ENCODE measurements at places on chromosomes 16 and 17.

DNA sequence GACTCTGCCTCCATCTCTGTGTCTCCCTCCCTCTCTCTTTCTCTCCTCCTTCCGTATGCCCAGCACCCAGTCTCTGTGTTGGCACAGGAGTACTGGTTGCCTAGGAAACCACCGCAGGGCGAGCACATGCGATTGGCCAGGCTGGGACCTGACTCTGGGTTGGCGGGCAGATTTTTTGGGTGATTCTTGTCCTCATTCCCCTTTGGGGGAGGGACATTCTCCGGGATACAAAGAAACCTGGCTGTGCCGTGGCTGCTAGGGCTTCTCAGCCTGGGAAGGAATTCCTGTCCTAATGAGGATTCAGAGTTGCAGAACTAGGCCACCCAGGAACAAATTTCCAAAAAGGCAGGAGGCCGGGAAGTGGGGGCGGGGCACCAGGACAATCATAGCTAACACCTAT, 168.9 kb downstream of the SHISA9 start:
- DNase-seq: no peak

GRCh38 chr17:12089809-12090384, 69.2 kb downstream of the MAP2K4 start:
- DNase-seq: no peak

DNA sequence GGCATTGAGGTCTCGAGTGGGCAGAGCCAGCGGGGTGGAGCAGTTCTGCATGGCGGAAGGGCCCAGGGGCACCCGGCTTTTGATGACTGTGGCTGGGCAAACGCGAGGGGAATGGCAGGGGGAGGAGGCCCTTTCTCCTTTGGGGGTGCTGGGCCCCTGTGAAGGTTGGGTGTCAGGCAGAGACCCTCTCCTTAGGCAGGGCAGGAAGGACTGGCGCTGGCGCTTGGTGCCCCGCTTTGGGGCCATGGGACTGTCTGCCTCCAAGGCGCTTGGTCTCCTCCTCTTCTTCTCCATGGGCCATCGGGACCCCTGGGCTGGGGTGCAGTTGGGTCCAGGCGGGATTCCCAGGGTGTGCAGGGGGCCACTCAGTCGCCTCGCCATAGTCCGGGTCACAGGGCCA, 12.8 kb upstream of the GFAP start:
- DNase-seq: no peak

DNA sequence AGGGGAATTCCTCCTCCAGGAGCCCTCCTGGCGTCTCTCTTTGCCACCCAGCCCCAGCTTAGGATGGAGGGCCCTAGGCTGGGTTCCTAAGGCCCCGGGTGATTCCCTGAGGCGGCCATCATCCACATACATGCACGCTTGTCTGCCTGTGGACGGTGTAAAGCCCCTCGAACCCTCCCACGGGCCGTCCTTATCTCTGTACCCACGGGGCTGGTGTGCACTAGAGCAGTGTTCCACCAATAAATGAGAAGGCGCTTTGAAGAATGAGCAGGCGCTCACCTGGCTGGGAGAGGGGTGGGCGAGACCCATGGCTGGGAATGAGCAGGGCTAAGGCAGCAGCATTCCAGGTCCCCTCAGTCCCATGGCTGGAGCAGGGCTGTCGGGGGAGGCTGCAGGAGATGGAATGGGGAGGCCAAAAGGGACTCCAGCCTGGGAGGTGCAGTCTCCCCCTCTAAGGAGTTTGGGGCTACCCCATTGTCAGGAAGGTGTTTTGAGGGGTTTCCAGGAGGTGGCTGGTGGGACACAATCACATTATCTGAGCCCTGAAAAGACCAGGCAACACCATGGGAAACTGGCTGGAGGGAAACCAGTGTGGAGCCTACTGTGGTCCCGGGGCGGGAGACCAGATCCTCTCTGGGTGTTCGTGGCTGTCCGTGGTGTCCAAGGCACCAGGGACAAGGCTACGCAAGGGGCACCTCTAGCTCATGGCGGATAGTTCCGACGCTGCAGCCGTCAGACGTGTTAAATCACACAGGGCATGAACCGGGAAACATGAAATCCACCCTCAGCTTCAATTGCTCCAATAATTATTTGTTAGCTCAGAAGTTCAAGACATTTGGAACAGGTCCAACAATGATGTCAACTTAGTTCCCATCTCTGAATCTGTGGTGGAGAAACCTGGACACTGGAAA, 87.5 kb upstream of the DNAH17 start:
- DNase-seq: no peak

GRCh38 chr17:13562271-13562800, 39.4 kb downstream of the HS3ST3A1 start:
- no peak for DNase-seq

DNA sequence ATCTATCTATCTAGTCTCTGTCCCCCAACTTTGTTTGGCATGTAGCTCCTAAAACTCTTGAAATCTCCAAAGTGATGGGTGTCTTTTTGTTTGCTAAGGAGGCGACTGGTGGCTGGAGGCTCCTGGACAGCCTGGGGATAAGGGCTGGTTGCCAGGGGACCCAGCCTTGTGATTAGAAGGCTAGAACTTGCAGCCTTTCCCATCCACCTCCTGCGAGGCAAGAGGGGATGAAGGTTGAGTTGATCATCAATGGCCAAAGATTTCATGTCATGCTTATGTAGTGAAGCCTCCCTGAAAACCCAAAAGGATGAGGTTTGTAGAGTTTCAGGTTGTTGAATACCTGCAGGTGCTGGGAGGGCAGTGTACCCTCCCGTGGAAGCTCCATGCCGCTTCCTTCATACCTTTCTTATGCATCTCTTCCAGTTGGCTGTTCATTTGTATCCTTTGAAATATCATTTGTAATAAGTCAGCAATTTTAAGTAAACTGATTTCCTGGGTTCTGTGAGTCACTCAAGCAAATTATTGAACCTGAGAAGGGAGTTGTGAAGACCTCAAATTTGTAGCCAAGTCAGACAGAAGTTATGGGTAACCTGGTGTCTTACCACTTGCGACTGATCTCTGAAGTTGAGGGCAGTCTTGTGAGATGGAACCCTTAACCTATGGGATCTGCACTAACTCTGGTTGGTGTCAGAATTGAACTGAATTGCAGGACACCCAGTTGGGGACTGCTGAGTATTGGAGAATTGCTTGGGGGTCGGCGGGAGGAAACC, 202.4 kb downstream of the SEC14L1 start:
- DNase-seq: peak; percentile 1

DNA sequence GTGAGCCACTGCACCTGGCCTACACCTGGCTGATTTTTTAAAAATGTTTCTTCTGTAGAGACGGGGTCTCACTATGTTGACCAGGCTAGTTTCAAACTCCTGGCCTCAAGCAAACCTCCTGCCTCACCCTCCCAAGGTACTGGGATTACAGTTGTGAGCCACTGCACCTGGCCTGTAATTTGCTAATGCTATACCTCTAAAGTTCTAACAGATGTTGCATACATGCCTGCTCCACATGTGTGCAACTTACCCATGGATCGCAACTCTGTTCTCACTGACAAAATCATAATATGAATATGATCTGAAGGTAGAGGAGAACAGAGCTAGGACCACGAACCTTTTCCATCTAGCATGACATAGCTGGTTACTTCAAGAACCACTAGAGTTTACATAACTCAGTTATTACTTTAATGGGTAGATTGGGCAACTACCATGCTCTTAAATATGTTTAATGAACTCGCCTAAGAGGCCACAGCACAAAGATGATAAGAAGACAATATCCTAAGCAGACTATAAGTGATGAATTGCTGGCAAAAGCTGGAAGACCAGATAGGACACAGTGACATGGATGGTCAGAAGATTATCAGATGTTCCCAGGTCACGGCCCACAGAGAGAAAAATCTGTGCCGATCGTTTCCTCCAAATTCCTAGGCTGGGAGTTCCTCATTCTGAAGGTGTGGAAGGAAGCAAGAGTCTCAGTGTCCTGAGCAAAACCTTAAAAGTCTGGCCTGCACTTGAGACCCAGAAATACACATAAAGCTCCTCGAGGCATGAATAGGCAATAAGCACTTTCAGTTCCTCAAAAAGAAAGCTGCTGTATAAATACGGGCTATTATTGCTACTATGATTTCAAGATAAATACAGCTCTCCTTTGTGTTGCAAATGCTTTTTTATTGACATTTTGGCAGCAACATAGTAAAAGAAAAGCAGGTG, 53.6 kb upstream of the ICAM2 start:
- no peak for DNase-seq

GRCh38 chr16:11011326-11011725, 67.0 kb downstream of the CLEC16A start:
- no peak for DNase-seq

DNA sequence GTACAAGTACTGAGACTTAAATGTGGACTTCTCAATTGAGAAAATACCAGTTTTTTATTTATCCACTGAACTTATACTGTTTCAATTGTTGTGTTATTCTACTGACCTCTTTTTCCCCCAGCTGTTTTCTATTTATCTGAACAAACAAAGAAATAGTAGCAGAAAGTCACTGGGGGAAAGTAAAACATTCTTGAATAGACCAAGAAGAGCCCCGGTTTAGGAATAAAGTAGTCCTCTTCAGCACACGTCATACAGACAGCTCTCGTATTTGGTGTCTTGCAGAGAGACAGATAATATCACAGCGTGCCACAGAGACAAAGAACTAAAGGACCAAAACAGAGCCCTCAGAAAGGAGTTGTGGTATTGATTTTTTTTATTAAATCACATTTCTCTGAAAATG, 1159.1 kb upstream of the CDH8 start:
- no peak for DNase-seq

GRCh38 chr16:53103811-53104210, 49.0 kb downstream of the CHD9 start:
- no peak for DNase-seq

DNA sequence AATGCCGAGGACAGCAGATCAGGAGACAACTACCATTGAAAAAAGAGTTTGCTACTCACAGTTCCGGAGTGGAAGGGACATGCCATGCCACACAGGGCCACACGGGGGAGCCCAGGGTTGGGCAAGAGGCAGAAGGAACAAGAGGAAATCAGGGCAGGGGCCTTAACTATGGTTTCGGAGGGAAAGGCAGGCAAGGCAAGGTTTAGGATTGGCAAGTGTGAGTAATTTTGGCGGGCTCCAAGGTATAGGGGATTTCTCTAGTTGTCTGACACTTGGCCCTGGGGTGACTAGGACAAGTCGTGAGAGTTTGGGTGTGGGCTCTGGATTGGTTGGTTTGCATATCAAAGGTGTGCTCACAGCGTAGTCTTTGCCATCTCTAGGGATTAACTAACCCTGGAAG, 27.0 kb upstream of the NTN1 start:
- DNase-seq: peak; percentile 82

DNA sequence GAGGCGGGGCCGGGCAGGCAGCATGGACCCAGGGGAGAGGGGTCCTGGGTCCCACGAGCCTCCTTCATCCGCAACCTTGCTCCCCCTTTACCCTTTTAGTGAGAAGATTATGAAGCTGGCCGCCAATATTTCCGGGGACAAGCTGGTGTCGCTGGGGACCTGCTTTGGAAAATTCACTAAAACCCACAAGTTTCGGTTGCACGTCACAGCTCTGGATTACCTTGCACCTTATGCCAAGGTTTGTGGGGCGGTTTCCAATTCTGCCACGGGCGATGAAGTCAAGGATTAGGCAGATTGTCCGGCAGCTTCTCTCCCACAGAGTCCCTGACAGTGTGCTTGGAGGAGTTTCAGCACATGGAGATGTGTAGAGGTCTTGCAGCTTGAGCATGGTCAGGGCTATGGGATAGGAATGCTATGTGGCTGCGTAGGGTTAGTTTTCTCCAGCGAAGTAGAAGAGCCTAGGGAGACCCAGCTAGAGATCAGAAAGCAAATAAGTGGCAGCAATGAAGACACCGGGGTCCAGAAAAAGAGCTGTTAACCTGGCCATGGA, 598 bp downstream of the NIP7 start:
- no peak for DNase-seq

- no peak for DNase-seq
Observed at GRCh38 chr16:26901196-26901861, 165.4 kb upstream of the C16orf82 start.

DNA sequence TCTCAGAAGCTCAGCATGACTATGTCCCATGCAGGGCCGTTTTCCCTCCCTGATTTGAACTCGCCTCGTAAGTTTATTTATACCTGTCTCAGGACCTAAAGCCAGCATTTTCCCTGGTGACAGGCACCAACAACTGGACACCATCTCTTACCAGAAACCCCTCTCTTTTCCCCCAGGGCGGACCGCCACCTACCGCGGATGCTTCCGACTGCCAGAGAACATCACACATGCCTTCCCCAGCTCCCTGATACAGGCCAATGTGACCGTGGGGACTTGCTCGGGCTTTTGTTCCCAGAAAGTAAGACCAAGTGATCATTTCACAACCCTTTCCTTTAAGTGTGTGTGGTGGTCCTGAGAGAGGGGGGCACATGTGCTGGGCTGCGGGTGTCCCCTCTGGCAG, 24.7 kb downstream of the WSCD1 start:
- DNase-seq: no peak

DNA sequence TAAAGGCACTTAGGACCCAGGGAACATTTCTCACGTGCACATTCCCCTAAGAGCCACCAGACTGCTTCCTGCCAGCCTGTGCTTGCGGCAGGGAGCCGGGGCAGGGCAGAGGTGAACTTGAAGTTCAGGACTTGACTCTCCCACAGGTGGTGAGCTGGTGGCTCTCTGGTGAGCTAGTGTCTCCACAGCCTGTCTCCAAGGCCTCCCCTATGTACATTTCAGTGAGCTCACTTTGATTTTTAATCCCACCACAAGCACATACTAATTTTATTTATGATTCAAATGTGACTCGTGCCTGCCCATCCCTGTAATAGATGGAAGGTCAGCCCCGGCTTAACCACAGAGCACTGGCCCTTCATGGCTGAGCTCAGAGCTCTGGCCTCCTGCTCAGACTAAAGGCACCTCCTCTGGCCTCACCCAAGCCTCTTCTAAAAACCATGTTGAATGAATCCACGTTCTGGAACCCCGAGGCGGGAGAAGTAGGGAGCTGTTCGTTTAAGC, 9.2 kb downstream of the SNN start:
- DNase-seq: no peak

- DNase-seq: no peak
Observed at GRCh38 chr17:78748730-78749317, 33.2 kb downstream of the CYTH1 start.

GRCh38 chr17:74354123-74354522, 7.5 kb downstream of the BTBD17 start:
- peak; percentile 97 for DNase-seq

DNA sequence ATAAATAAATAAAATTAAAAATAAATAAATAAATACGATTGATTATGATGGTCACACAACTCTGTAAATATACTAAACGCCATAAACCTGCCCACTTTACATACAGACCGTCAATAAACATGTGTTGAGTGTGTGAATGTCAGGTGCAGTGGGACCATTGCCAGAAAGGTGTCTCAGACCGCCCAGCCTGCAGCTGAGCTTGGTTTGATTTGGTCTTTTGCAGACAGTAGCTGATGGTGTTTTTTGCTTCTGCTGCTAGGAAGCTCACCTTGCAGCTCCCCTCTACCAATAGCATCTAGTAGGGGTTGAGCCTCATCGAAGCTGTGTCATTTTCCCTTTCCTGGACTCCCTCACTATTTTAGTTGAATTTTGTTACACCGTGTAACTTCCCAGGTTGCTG, 23.5 kb downstream of the UBALD1 start:
- DNase-seq: no peak

All from WERI-Rb-1 (cell line).